ENCODE measurements at places on chromosomes 2 and 18.
A peak's percentile ranks its signal among the peaks of the same experiment; 100 is the strongest.

GRCh38 chr2:238496756-238497609 lies 70.3 kb downstream of the ASB1 start:
- DNase-seq, result no peak

GRCh38 chr2:134258684-134259388 lies 5.0 kb downstream of the MGAT5 start:
- DNase-seq, result peak; percentile 52

- DNase-seq, result no peak
These were observed 226.4 kb upstream of the CXCR4 start for GRCh38 chr2:136344339-136344738.

- no peak for DNase-seq
These were observed 134.2 kb downstream of the GLI2 start for GRCh38 chr2:120869730-120870466.

GRCh38 chr18:67266246-67267237 lies 250.0 kb downstream of the DSEL start:
- no peak for DNase-seq

GRCh38 chr18:71665131-71665530 lies 879.0 kb downstream of the CBLN2 start:
- no peak for DNase-seq

DNA sequence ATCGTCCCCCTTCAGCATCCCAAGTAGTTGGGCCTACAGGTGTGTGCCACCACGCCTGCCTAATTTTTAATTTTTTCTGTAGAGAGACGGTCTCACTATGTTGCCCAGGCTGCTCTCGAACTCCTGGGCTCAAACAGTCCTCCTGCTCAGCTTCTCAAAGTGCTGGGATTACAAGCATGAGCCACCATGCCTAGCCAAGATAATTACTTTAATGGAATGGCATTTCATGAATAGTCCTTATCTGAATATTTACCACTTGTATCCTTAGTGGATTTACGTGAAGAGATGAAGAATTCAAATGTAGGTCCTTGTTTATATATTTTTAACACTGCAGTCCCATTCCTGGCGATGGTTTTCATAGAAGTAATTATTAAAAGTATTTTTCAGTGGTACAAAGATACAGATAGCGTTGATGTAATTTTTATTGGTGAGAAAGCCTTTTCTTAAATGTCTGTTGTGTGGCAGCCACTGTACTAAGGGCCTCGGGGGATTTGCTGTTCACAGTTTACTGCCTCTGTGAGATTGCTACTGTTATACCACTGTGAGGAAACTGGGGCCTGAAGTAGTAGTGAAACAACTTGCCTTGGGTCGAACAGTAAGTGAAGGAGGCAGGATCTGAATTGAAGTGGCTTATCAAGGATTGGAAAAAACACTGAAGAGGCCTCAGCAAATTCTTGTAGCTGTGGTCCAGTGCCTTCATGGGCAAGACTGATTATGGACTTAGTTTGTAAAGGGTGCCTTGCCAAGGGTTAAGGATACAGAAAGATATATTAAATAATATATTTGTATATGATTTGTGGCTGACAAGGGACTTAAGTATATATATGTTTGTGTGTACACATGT lies 151.2 kb downstream of the PRPF40A start:
- no peak for DNase-seq

- no peak for DNase-seq
These were observed 29.9 kb upstream of the REG3A start for GRCh38 chr2:79189465-79189864.

DNA sequence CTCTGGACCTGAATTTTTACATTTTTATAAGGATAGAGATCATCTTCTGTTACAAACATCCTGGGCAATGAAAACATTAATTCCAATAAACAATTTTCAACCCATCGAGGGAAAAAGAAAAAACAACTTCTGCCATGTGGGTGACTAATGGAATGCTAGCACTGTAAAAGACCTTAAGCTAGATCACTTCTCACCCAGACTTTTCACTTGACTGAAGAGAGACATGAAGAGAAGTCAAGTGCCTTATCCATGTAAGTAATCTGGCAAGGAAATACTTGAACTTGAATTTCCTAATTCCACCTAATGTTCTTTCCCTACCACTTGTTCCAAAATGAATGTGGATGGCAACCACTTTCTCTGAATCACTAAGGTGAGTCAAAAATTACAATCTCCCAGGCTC lies 98.3 kb upstream of the ACVR1C start:
- DNase-seq, result no peak

DNA sequence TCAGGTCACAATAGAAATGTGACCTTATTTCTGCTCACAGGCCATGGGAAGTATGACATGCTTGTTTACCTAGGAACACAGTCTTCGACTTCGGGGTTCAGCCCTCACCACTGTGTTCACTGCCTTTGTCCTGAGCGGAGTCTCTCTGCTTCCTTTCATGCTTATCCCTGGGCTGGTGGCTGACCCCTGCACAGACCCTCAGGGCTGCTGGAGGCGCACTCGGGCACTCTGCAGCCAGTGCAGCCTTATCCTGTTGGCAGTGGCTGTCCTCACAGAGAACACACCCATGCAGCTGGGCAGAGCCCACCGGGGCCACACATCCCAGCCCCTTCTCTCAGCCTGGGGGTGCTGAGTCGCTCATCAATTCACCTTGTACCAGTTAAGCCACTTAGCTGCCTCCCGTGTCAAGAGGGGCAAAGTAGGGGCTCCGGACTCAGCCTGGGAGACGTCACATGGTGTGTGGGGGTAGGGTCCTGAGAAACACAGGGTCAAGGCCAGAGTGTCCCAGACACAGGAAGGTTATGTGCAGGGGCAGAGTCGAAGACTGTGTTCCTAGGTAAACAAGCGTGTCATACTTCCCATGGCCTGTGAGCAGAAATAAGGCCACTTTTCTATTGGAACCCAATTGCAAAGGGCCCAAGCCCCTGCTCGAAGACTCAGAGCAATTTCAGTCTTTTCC lies 107.5 kb downstream of the FAM210A start:
- DNase-seq, result no peak

DNA sequence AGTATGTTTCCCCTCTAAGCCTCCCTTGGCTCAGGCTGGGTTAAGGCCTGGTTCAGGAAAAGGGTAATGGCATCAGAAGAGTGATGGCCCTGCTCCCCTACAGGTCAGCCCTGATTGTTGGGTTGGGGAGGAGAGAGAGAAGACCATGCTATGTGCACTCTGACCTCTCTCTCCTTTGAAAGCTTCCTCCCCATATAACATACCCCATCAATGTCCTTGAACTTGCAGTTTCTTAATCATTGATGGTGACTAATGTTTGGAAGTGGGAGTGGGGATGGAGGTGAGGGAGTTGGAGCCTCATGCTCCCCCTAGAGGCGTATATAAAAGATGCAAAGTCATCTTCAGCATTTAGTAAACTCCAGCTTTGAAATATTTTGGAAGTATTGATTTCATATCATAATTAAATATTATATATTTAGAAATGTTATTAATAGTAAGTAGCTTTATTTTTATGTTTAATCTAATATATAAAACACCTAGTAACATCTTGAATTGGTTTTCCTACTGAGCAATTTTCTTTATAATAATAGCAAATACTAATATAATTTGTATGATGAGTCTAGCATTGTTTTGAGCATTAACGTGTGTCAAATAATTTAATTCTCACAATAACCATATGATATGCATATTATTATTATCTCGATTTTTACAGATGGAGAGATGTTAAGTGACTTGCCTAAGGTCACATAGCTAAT lies 8.8 kb downstream of the PLCL1 start:
- DNase-seq, result peak; percentile 18

GRCh38 chr18:55228191-55228590 lies 268.9 kb upstream of the CCDC68 start:
- DNase-seq, result no peak

DNA sequence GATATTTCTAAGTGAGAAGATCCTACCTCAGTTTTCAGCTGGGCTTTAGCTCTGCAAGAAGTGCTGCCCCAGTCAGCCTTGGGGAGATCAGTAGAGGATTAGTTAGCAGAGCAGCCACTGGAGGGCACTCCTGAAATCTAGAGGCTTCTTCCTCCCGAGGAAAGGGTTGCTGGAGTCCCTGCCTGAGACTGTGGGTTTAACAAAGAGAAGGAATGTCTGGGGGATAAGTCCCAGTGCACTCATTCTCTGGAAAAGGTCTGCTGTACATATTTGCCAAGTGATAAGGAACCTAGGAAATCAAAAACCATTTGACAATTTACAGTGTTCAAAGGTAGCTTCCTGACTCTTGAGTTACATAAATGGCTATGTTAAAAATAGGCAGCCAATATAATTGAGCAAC lies 207.2 kb downstream of the SLC8A1 start:
- DNase-seq, result peak; percentile 30

GRCh38 chr2:119659601-119660342 lies 19.2 kb upstream of the TMEM177 start:
- DNase-seq, result peak; percentile 58

DNA sequence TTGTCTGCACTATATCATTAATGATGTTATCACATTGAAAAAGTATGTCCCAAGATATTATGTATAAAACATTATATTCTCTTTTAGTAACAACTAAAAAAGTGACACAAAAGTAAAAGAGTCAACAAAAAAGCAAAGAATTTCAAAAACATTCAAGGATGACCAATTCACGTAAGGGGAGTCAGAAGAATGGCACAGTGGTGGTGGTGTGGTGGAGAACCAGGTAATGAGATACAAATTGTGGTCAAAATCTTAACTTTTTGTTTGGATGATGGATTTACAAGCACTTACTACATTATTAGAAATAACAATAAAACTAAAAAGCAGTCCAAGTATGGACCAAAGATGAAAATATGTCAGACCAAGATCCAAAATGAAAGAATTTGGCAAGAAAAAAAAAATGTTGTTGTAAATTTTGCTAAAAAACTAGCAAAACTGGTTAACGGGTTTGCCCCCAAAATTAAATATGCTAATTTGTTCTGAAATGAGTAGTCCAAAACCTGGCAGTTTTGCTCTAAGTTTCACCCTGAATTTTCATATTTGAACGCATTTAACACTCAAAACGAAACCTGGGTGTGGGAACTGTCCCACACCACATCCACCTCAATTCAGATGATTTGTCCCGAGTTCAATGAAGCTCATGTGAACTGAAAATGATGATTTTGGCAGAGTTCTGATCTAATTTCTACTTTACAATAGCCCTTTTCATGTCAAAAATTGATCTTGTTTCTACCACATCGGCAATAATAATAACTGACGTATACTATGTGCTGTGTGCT lies 135.8 kb downstream of the IKZF2 start:
- DNase-seq, result peak; percentile 53

DNA sequence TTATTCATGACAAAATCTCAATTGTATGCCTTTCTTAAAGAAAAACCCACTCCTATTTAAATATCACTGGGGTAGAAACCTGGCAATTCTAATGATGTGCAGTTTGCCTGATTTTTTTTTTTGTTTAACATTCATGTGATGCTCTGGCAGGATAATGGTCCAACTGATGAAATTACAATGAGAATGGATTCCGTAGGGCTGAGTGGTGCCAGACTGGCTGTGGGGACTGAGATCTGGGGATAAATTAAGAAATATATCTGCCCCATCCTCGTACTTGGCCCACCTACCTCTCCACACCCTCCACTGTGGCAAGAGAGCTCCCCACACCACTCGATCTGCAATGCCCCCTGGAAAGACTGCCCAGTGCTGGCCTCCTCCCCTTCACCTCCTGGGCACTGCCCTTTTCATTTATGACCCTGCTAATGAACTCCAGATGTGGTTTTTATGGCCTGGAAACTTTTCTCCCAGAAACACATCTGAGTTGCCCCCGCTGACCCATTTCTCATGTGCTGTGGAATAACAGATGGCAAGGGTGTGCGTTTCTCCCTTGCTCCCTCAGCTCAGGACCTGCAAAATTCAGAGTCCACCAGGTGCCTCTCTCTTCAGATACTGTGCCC lies 33.0 kb upstream of the RPL37A start:
- DNase-seq, result no peak

GRCh38 chr2:236899146-236899545 lies 186.5 kb upstream of the COPS8 start:
- no peak for DNase-seq

- no peak for DNase-seq
These were observed 4.0 kb upstream of the NOP58 start for GRCh38 chr2:202261531-202261930.

- DNase-seq, result no peak
These were observed 44.0 kb upstream of the RPL31 start for GRCh38 chr2:100957996-100958653.

DNA sequence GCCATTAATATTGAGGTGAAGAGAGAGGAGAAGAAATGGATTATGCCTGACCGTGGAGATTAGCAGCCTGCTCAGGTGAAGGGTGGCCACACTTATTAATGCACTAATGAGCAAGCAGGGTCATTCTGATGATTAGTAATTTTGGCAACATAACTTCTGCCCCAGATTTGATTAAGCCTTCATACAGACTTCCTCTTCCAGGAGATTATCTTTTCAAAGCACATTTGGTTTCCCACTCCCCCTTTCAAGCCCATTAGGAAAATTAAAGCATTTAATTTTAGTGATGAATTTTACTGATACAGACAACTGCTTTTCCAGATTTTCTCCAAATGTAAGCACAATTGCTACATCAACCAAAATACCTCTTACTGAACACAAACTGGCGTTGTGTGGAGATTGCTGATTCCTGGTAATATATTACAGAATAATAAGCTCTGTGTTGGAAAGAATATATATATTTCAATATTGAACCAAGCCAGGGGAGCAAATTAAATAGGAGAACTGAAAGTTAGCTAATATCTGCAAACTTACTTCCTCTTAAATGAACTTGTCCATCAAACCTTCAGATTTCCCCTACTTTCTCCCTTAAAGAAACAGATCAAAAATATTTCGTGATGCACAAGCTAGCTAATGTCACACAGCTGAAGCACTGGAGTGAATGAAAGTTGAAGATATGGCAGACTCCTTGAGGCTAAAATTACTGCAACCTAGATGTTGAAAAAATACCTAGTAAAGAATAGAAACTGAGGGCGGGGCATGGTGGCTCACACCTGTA lies 140.8 kb downstream of the FAM210A start:
- DNase-seq, result no peak

- DNase-seq, result no peak
These were observed 113.6 kb downstream of the MTCL1 start for GRCh38 chr18:8818982-8819381.

DNA sequence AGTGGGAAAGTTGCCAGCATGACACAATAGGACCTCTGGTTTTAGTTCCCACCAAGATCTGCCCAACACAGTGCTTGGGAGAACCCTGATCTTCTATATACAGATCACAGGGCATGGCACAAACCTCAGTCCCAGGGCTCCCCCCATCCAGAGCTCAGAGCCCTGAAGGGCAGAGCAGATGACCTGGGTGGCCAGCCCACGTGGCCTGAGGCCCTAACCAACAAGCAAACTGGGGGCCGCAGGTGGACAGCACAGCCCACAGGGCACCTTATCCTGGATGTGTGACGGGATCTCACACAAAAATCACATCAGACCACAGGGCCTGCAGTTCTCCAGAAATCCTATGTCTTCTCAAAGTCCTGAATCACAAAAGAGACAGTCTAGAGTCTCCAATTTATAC lies 34.7 kb downstream of the CRACDL start:
- DNase-seq, result no peak

GRCh38 chr2:207953354-207953753 lies 72.0 kb downstream of the PLEKHM3 start:
- DNase-seq, result no peak

GRCh38 chr2:241908686-241909420 lies 39.3 kb downstream of the RTP5 start:
- no peak for DNase-seq

GRCh38 chr2:8378016-8378810 lies 303.6 kb upstream of the ID2 start:
- DNase-seq, result no peak

Measured in activated CD4-positive, alpha-beta T cell treated with anti-CD3 and anti-CD28 coated beads for 48 hours (primary cell).